ENCODE measurements at places on chromosomes 1 and 21. TPM values are rescaled to one million over a fixed set of nuclear protein-coding genes. Genes with fewer than 3 reads are reported as not detected.

CCDC30 gene
- polyA plus RNA-seq: 0.38 TPM

FHAD1 gene
- 0.39 TPM for polyA plus RNA-seq

SPRR2A gene
- not detected for polyA plus RNA-seq

GABRD gene
- polyA plus RNA-seq: 3.3 TPM

LCE1E gene
- polyA plus RNA-seq: not detected

NBPF6 gene
- not detected for polyA plus RNA-seq

HTR1D gene
- 11.5 TPM for polyA plus RNA-seq

NGF gene
- 1.6 TPM for polyA plus RNA-seq

G0S2 gene
- 1.7 TPM for polyA plus RNA-seq

CRNN gene
- not detected for polyA plus RNA-seq

FAM167B gene
- 4.2 TPM for polyA plus RNA-seq

GOLT1A gene
- polyA plus RNA-seq: 8.5 TPM

DNA sequence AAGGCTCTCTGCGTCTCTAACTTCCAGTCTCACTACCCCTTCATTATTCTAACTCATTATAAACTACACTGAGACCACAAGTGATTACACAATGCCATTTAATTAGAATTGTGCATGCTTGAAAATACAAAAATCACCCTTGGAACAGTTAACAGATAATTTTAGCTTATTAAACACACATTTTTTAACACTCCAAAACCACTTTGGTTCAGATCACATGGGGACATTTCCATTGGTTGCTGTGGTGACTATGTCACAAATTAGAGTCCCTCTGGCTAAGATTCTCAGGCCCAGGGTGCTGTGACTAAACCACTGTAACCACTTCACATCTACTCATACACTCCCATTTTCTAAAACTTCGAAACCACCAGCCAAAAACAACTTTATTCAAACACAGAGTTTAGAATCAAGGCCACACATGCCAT is 43.0 kb downstream of the JAK1 start:
- DNase-seq: no peak

DNA sequence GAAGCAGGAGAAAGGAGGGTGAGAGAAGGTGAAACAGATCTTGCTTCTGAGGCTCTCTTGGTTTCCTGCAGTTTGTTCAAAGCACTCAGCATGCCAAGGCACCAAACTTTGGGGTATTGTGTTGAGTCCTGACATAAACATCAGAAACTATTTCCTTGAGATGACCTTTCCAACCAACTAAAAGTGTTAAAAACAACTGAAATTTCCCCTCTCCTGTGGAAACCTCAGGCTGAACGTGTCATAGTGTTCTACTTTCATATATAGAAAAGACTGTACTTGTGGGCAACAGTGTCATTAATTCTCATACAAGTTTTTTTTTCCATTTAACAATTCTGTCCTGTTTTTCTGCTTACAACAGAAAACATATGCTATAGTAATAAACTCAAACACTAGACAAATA is 6.3 kb upstream of the LYST start:
- no peak for DNase-seq

DNA sequence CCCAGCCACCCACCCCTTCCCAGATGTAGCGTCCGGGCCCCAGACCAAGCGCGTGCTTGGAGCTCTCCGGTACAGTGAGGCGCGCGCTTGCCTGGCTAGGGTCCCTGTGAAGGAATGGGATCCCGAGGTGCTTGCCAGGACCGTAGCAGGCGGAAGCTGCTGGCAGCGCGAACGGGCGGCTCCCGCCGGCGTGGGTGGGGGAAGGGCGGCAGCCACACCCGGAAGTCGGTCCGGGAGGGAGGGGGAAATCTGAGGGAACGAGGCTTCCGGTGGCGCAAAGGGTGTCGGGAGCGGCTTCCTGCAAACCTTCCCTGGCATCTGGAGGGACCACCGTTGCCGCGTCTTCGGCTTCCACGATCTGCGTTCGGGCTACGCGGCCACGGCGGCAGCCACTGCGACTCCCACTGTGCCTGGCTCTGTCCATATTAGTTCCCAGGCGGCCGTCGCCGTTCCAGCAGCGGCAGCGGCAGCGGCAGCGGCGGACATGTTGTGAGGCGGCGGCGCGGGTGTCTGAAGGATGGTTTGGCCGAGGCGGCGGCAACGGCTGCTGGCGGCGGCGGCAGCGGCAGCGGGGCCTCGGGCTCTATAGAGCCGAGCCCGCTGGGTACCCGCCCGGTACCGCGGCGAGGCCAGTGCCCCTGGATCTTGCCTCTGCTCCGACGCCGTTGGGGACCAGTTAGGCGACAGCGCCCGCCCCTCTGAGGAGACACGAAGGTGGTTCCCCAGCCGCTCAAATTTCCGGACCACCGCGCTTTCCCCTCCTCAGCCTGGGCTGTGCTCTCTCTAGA is at the start of gene DR1:
Gene DR1 (plus strand): TSS at position 275 of the 788 bp plus-strand sequence. CDS start 739 bp downstream, outside the sequence.
- DNase-seq: peak; percentile 93

- no peak for DNase-seq
These were observed 7.2 kb downstream of the CBR1 start for GRCh38 chr21:36076878-36077655.

GRCh38 chr1:96292141-96292540 is 429.4 kb upstream of the PTBP2 start:
- DNase-seq: no peak

DNA sequence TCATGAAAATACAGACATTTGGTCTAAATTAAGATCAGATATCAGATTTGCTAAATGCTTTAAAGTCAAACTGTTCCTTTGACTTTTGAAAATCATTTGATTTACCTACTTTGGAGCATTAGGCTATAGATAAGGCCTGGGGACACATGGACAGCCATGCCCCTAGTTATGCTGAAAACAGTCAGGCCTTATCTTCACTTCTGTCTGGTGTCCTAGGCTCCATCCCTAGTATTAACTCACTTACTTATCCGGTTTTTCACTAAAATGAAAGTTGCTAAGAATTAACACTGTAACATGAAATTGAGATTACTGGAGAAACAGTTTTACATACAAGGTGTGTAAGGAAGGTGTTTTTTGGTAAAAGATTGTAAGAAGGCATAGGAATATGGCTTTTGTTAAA is 4.5 kb upstream of the CATSPERE start:
- DNase-seq: no peak

GRCh38 chr1:225878282-225878681 is 3.9 kb downstream of the TMEM63A start:
- no peak for DNase-seq

DNA sequence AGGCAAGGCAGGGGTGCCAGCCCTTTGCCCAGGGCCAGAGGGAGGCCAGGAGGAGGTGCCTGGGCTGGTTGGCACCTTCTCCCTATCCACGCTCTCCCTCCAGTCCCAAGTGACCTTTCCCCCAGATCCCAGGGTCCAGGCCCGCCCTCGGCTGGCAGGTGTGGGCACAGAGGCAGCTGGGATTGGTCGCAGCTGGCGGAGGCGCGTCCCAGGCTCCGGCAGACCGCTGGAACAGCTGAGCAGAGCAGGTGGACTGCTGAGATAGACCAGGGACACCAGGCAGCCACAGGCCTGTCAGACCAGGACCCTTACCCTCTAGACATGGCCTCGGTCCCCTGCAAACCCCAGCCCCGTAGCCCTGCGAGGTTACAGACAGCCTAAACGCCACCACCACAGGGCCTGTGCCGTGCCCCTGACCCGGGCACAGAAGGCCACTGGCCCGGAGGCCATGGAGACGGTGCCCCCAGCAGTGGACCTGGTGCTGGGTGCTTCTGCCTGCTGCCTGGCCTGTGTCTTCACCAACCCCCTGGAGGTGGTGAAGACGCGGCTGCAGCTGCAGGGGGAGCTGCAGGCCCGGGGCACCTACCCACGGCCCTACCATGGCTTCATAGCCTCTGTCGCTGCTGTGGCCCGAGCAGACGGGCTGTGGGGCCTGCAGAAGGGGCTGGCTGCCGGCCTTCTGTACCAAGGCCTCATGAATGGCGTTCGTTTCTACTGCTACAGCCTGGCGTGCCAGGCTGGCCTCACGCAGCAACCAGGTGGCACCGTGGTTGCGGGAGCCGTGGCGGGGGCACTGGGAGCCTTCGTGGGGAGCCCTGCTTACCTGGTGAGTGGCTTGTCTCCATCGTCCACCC is at the start of gene SLC25A34:
Gene SLC25A34 (plus strand): TSS at position 221 of the 854 bp plus-strand sequence. CDS start 228 bp downstream, at position 449.
- no peak for DNase-seq

DNA sequence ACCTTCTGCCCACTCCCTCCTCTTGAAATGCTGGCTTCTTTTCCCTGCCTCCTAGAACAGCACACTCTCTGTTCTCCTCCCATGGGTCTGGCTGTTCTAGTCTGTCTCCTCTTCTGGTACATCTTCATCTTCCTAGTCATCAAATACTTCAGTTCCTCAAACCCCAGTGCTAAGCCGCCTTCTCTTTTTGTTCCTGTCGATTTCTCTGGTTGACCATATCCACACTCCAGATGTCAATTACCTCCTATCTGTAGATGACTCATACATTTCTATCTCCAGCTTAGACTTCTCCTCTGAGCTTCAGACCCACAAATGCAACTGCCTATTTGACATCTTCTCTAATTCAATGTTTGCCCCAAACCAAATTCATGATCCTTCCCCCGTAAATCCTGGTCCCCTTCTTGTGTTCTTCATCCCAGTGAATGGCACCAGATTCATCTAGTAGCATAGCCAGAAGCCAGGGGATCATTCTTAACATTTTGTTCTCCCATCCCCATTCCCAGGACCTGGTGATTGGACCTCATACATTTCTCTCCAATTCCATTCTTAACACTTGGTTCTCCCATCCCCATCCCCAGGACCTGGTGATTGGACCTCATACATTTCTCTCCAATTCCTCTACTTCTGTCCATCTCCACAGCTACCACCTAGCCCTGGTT is 35.9 kb downstream of the USP24 start:
- no peak for DNase-seq

DNA sequence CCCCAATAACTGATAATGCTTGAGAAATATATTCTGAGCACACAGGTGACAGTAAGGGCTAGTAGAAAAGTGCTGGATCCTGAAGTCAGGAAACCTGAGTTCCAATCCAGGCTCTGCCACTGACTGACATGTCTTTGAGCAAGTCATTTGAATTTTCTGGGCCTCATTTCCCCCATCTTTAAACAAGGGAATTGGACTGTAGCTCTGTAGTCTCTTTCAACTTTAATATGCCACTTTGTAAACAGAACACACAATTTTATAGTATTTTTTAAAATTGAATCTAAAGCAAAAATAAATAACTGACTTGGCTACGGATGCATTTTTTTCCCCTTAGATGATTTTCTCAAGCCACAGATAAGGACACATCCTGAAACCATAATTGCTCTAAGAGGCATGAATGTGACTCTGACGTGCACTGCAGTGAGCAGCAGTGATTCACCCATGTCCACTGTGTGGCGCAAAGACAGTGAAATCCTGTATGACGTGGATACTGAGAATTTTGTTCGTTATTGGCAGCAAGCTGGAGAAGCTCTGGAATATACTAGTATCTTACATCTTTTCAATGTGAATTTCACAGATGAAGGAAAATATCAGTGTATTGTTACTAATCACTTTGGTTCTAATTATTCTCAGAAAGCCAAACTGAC is 37.0 kb downstream of the LRIG2 start:
- no peak for DNase-seq

- DNase-seq: no peak
These were observed 22.1 kb downstream of the EIF2D start for GRCh38 chr1:206590025-206590758.

DNA sequence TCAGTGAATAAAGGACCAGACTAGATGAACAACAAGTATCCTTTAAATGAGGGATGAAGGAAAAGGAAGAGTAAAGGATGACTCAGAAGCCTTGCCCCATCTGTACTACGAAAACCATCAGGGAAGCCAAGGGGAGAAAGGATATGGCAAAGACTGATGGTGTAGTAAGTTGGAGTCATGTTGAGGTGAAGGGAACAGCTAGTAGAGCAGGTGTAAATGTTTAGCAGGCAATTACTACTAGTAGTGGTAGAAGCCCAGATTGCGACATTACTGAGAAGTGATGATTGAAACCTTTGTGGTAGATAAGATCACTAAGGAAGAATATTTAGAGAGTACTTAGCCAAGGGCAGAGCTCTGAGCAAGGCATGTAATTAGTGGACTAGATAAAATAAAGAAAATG is 84.0 kb downstream of the PHTF1 start:
- no peak for DNase-seq

DNA sequence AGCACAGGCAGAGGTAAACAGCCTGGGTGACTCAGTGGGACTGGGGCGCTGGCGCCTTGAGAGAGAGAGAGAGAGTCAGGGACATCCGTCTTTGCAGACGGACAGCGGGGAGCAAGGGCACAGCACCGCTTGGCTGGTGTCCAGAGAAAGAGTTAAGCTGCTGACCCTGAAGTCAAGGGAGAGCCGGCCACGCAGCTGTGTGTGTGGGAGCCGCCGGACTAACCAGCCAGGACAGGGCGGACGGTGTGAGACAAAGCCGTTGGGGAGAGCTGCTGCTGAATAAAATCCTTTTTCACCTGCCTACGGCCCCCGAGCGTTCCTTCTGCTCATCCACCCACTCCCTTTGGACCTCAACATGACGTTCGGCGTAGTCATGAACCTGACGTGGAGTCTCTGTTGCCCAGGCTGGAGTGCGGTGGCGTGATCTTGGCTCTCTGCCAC is 14.5 kb downstream of the CFAP74 start:
- no peak for DNase-seq

GRCh38 chr21:45637883-45638282 is 5.6 kb upstream of the PCBP3 start:
- DNase-seq: no peak

DNA sequence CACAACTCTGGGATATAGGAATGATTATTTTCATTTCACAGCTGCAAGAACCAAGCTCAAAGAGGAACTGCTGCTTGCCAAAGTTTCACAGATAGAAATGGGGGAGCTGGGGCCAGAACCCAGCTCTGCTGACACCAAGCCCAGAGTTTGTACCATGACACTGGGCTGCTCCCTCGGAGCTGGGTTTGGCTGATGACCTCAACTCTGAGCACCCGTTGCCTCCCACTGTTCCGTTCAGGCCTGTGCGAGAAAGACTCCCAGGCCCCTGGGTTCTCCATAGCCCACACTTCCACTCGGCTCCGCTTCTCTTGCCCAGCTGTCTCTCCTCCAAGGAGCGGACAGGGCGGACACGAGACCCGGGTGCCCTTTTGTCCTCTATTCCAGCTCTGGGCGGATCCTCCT is 55.2 kb downstream of the NGF start:
- no peak for DNase-seq

- no peak for DNase-seq
These were observed 436.4 kb downstream of the NPHP4 start for GRCh38 chr1:5555853-5556252.

GRCh38 chr1:114025609-114026401 is 46.5 kb downstream of the OLFML3 start:
- DNase-seq: no peak

- no peak for DNase-seq
These were observed 238.2 kb upstream of the MAP1LC3C start for GRCh38 chr1:242237051-242237450.

- DNase-seq: peak; percentile 59
These were observed 146.6 kb downstream of the SPATA46 start for GRCh38 chr1:162230096-162230495.

- DNase-seq: no peak
These were observed 76.4 kb downstream of the ADGRL2 start for GRCh38 chr1:81876901-81877733.
